CD4-positive, alpha-beta T cell treated with Interleukin-17A for 1 hour (primary cell): ENCODE measurements at places on chromosomes 7 and 10.

DNA sequence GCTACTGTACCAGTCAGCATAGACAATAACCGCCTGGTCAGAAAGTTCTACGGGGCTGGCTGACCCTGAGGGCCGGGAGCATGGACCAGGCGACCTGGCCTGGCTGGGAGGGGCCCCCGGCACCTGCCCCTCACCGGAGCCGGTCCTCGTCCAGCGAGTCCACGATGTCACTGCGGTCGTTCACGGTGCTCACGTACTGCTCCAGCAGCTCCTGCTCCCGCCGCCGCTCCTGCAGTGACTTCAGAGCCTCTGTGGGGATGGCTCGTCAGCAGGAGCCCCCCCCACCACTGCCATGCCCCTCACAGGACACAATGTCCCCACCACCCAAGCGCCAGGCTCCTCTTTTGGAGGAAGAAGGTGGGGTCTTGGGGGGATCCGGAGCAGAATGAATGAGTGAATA lies 22.7 kb downstream of the MICALL2 start:
- DNase-seq, result no peak

- DNase-seq, result no peak
These were observed 46.3 kb downstream of the MRPL32 start for GRCh38 chr7:42978496-42978895.

GRCh38 chr7:105643851-105644250 lies 62.6 kb upstream of the EFCAB10 start:
- no peak for DNase-seq

GRCh38 chr7:42340436-42340835 lies 103.4 kb upstream of the GLI3 start:
- DNase-seq, result no peak

DNA sequence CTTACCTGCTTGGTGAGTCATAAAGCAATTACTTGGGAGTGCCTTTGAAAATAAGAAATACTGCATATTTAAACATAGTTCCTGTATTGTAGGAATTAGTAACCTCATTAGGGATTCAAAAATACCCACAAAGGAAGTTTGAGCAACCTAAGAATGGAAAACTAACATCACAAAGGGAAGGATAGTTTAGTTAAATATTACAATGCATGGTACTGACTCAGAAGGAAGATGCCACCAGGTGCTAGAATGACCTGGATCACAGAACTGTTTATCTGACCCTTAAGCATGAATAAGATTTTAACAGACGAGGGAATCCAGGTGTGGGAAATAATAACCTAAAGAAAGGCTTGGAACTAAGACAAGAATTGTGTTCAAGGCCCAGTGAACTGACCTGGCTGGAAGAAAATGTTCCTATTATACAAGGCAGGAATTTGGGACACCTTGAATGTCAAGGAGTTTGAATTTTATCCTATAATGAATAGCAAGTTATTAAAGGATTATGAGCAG lies 106.4 kb downstream of the GSAP start:
- DNase-seq, result no peak

DNA sequence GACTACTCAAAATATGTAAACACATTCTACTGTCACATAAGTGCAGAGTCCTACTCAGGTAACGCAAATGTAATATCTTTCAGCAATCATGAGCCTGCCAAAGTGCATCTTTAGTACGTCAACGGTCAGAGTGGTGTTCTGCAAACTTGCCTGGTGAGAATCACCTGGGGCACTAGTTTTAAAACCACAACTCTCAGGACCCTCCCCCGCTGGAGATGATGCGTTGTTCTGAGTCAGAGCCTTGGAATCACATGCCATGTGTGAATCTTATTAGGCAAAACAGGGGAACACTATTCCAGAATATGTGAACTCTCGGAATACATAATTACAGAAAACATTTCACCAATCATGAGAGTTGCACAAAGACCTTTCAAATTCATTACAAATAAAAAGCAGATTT lies 115.7 kb downstream of the TPK1 start:
- no peak for DNase-seq

DNA sequence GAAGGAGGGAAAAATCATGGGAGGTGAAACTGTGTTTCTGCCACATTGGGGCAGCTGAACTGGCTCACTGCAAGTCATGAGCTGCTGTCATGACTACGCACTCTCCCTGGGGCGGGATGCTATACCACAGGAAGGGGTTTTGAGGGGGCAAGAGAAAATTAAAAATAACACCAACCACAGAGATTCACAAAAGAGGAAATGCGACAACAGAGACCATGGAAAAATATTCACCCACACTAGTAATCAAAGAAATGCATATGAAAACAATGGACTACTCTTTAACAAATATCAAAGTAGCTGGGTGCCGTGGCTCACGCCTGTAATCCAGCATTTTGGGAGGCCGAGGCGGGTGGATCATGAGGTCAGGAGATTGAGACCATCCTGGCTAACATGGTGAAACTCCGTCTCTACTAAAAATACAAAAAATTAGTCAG lies 65.2 kb upstream of the TM9SF3 start:
- DNase-seq, result peak; percentile 60

DNA sequence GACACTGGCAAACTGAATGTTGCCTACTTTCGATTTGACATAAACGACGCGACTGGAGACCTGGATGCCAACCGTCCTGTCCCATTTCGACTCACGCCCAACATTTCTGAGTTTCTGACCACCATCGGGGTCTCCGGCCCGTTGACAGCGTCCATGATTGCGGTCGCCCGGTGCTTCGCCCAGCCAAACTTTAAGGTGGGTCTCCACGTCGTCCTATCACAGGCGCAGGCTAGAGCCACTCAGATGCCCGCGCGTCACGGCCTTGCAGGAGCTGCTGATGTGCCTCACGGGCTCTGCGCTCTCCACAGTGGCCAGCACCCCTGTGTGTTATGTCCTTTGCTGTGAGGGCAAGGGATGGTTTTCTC lies 132.6 kb downstream of the SMURF1 start:
- no peak for DNase-seq

DNA sequence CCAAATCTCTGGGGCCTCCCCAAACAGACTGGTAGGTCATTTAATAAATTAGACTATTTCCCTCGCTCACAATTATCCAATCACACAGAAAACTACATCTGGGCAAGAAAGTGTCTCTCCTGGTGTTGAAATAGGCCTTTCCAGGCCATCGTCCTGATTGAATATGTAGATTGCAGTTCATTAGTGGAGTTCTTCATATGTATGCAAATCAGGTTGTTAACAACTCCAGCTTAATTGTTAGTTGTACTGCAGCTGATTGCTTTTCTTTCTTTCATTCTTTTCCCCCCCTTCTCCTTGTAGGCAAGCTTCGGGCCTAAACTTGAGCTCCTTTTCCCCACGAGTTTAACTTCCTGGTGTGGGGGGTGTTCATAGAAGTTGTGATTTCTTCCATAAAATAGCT lies 359.1 kb upstream of the GALNT17 start:
- no peak for DNase-seq

DNA sequence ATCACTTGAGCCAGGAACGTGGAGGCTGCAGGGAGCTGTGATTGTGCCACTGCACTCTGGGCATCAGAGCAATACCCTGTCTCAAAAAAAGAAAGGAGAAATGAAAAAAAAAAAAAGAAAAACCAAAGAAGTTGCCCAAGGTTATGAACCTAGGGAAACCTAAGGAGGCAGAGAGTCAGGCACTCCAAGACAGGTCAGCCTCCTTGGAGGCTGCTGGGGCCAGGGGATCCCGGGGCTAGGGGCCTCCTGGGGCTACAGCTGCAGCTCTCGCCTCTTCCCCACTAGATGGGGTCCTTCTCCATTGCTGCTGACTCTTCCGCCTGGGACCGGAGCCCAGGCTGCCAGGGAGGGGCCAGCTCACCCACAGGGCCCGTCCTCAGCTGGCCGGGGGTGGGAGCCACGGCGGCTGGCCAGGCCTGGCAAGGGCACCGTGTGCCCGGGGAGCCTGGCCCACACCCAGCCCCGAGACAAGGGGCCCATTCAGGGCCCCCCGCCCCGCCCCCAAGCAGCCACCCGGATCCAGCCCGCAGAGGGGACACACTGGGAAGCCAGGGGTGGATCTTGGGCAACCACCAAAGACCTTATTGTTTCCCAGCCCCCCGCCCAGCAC lies 1.7 kb upstream of the SPACDR start:
- DNase-seq, result no peak

DNA sequence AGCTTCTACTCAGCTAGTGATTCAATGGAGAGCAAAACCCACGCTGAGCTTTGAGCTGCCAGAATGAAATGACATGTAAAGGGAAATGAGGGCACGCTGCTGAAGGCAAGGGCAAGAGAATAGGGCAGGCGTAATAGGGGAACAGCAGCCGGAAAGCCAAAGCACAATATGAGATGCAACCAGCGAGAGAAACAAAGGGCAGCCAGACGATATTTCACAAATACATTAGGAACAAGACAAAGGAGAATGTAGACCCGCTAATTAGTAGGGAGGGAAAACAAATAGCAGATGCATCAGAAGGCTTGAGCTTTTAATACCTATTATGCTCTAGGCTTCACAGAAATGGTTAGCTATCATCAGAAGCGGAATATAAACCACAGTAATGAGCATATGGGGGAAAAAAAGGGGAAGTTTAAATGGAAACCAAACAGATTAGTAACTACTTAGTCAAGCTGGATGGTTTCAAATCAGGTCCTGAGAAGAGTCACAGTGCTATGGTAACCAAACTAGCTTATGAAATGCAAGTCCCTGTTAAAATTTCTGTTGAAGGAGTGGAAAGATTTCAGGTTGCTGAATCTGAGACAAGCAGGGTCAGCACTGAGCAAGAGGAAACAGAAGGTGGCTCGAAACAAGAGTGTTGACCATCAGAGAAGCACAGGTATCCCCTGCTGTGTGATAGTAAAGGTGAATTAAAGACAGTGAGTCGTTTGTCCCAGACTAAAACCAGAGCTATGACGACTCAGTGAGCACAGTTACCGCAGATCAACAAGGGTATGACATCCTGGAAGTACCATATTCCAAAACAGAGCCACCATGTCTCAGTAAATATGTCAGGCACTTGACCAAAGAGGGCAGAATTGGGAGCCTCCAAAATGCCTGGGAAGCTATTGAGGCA lies 496.9 kb upstream of the CELF2 start:
- no peak for DNase-seq

GRCh38 chr10:109898007-109898406 lies 25.3 kb downstream of the XPNPEP1 start:
- DNase-seq, result no peak

DNA sequence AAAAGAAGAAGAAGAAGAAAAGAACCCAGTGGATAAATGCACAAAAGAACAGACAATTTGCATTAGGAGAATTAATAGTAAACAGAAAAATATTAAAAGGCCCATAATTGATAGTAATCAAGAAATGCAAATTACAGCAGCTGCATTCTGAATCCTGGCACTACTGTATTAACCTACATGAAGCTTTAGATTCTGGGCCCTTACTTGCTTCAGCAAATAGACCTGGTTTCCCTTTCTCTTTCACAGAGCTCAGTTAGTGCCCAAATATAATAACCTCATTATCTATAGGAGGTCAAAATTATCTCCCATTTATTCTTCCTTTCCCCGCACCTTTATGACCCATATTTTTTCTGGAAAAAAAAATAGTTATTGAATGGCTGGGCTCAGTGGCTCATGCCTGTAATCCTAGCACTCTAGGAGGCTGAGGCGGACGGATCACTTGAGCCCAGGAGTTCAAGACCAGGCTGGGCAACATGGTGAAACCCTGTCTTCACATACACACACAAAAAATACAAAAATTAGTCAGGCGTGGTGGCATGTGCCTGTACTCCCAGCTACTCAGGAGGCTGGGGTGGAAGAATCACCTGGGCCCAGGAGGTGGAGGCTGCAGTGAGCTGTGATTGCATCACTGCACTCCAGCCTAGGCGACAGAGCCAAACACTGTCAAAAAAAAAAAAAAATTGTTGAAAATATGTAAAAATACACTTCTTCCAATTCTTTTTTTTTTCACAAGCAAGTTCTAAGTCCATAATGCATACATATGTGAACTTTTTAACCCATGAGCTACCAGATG lies 36.0 kb upstream of the PIK3AP1 start:
- no peak for DNase-seq

DNA sequence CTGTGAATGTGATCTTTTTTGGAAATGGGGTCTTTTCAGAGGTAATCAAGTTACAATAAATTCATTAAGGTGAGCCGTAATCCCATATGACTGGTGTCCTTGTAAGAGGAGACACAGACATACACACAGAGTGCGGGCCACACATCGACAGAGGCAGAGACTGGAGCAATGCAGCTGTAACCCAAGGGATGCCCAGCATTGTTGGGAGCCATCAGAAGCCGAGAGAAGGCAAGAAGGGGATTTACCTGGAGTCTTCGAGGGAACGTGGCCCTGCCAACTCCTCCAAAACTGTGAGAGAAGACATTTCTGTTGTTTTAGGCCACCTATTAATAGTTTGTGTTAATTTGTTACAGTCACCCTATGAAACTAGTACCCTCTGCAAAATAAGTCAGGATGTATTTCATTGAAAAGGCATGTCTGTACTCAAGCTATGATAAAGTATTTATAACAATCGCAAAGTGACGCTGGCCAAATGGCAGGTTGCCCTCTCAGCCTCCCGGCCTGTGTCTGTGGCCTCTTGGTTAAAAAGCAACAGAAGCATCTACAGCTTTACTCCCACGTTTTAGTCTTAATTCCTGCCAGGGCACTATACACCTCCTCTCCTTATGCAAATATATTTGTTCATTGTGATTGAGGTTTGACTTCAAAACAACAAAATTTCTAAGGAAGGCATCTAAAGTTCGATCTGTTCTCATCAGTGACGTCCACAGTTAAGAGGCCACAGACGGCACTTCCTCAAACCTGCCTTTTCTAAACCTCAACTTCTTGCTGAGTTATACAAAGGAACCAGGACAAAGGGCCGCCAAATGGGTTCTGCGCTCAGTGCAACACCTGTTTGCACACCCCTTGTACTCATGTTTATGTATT lies 46.8 kb downstream of the HIPK2 start:
- peak; percentile 19 for DNase-seq

- DNase-seq, result no peak
These were observed 66.5 kb downstream of the GNAT3 start for GRCh38 chr7:80445351-80445750.

GRCh38 chr7:112063974-112064373 lies 142.2 kb downstream of the DOCK4 start:
- no peak for DNase-seq

- DNase-seq, result no peak
These were observed 24.4 kb upstream of the CTAGE4 start for GRCh38 chr7:144158861-144159260.

DNA sequence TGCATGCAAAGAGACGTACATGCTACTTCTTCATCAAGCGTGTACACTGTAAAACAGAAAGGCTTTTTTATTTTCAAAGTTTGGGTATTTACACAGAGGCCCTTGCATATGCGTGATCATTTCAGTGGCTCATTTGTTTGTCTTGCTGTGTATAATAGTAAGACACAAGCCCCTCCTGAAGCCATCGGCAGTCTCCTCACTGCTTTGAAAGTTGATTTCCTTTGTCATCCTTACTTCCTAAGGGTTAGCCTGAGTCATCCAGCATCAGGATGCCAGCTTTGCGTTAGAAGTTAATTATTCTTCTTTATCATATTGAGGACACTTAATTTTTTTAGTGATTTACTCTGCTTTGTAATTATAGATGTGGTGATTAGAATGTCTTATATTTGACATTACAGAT lies 72.5 kb upstream of the CTBP2 start:
- DNase-seq, result no peak

- no peak for DNase-seq
These were observed 123.3 kb downstream of the PAXIP1 start for GRCh38 chr7:154879629-154880028.

GRCh38 chr10:119103903-119104653 lies at the start of gene DENND10:
TSS of gene DENND10 (plus strand) at chr10:119104113. CDS start at chr10:119104143, 30 bp downstream.
- peak; percentile 82 for DNase-seq
